ENCODE measurements at places on chromosomes 5 and 9.

GRCh38 chr5:52987711-52988331 is 1.3 kb upstream of the ITGA2 start:
- DNase-seq, result no peak

DNA sequence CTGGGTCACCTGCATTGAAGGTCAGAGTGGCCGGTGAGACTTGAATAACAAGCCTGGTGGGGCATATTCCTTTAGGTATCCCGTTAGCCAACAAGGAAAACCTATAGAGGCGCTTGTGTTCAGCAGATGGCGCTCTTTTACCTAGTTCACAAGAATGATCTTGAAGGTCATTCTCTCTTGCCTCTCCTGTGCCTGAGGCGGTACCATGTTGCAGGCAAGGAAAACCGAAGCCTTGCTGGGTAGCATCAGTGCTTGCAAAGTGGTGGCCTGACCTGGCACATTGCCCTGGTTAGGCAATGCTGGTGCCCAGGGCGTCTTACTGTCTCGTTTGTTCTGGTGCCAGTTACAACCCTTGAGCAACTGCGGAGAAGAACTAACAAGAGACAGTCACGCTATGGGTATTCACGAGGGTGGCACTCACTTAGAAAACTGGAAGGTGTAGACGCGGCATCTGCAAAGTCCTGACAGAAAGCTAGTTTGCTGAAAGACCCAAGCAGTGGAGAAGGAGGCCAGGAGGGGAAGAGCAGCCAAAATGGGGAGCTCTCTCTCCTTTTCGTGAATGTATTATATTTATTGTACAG is 56.7 kb downstream of the AOPEP start:
- DNase-seq, result peak; percentile 45

- no peak for DNase-seq
Measured at GRCh38 chr5:137370096-137371071, 128.7 kb downstream of the SPOCK1 start.

DNA sequence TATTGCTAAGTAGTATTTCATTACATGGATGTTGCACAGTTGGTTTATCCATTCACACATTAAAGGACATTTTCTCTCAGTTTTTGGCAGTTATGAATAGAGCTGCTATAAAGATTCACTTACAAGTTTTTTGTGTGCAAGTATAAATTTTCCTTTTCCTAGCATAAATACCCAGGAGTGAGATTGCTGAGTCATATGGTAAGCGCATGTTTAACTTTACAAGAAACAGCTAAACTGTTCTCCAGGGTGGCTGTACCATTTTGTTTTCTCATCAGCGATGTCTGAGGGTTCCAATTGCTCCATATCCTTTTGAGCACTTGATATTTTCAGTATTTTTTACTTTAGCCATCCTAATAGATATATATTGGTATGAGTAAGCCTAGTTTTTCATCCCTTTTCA is 16.4 kb upstream of the ABCA1 start:
- DNase-seq, result no peak

DNA sequence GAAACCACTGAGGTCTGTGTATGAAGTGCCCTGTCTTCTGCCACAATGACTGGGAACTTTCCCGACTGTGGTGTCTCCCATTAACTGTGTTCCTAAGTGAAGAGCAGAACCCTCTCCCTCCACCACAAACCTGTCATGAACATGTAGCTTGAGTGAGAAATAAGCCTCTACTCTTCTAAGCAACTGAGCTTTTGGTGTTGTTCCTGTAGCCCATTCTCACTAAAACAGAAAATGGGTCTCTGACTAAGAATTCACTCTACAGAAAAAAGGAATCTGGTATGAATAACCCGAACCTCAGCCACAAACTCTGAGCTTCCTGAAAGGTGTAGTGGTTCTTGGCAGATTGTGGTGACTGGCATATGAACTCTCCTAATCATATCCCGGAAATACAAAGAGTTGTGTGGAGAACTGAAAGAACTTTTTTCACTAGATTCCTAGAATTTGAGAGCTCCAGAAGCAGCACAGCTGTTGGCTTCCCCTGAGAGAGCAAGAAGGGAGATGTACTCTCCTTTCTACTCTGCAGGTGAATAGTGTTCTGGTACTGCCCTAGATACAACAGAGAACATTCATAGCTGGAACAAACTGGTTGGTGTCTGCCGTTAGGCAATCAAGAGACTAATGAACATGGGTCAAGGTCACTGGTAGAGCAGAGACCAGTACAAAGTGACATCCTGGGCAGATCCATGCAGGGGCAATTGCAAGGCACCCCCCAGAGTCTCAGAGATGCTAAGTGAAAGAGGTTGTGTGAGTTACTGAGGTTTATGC is 283.8 kb downstream of the PDE4D start:
- no peak for DNase-seq
